ENCODE measurements at places on chromosomes 3 and 15. TPM values are rescaled to one million over a fixed set of nuclear protein-coding genes. Genes with fewer than 3 reads are reported as not detected.

DCLK3 gene
- 0.16 TPM for total RNA-seq

DNA sequence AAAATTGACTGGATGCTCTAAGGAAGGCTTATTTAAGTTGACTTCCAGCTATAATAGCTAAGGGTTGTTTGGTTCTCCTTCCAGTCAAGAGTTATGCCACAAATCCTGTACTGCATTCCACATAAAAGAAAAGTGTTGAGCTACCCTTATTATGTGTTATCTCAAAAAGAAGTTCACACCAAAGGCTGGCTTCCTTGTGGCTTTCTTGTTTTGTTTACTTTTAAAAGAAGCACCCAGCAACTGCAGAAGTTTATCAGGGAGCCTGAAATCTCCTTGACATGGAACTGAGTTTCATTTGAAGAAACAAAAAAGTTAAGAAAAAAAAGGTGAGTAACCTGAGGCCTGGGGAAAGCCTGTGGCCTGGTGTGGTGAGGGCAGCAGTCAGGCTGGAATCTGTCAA is 10.2 kb downstream of the MGLL start:
- DNase-seq, result no peak

- DNase-seq, result no peak
These were observed 8.7 kb downstream of the FOXL2 start for GRCh38 chr3:138938056-138938876.

- DNase-seq, result no peak
These were observed 901 bp downstream of the ICE2 start for GRCh38 chr15:60477916-60478565.

GRCh38 chr3:125126323-125126722 is 70.5 kb upstream of the HEG1 start:
- no peak for DNase-seq

SNURF gene
- 2.6 TPM for total RNA-seq
